Activated CD8-positive, alpha-beta memory T cell treated with anti-CD3 and anti-CD28 coated beads for 1 hour (primary cell): ENCODE measurements at places on chromosomes 13 and 19.

DNA sequence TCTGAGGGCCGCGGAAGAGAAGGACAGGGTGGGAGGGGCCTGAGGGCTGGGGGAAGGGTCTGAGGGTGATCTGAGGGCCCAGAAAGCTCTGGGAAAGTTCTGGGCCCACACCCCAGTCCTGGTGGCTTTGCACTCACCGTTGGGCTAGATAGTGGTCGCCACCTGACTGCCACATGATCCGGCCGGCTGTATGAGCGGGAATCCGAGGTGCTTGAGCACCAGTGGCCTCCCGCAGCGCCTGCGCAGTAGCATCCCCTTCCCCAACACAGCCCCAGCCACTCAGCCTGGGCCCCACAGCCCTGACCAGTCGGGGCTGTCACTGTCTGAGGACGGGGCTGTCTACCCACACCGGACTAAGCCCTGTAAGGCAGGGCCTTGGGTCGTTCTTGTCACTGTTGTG is 15.0 kb downstream of the PRODH2 start:
- no peak for DNase-seq

- DNase-seq, result no peak
Measured at GRCh38 chr19:401866-402511, 7.0 kb downstream of the C2CD4C start.

DNA sequence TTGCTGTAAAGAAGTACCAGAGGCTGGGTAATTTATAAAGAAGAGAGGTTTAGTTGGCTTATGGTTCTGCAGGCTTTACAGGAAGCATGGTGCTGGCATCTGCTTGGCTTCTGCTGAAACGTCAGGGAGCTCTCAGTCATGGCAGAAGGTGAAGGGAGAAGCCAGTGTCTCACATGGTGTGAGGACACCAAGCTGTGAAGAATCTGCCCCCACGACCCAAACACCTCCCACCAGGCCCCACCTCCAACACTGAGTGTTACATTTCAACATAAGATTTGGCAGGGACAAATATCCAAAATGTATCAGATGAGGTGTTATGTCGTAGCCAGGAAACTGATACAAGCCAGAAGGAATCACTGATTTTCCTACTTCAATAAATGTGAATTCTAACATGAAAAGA is 136.5 kb downstream of the CYSLTR2 start:
- DNase-seq, result no peak

GRCh38 chr13:32639502-32640105 is 53.4 kb downstream of the PDS5B start:
- DNase-seq, result peak; percentile 17

DNA sequence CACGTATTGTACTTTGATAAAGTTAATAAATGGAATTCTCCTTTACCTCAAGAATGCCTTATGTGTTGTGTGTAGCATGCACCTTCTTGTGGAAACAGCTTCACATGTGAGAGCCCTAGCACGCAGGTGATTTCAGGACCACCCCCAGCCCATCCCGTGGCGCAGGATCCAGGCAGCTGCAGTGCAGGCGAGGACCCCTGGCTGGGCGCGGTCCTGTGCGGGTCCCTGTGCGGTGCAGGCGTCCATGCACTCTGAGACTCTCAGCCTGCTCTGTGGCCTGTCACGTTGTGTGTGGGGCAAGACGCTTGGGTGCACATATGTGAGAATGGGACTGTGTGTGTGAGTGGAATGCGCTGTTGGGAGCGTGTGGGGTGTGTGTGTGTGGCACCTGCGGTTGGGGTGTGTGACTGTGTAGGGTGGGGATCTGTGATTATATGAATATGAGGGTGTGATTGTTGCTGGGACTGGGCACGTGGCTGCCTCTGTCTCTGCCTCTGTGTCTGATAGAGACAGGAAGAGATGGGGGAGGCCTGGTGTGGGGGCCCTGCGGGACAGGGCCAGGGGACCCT is 30.8 kb downstream of the WTIP start:
- DNase-seq, result no peak

DNA sequence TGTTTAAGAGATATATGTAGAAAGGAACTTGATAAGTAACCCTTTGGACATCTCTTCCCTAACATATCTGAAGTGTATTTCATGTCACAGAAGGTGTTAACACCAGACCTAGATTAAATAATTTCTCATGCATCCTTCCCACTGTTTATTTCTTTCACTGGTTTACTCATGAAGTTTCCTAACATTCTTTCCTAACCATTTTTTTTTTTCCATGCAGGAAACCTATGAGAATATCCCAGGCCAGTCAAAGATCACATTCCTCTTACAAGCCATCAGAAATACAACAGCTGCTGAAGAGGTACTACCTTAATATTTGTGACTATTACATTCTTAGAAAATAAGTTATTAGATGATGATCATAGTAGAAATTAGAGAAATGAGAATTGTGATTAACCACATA is 28.8 kb downstream of the IPO5 start:
- DNase-seq, result no peak

- no peak for DNase-seq
Measured at GRCh38 chr13:60118696-60119400, 44.9 kb downstream of the DIAPH3 start.

GRCh38 chr13:85896516-85897450 is 97.6 kb upstream of the SLITRK6 start:
- DNase-seq, result no peak

GRCh38 chr19:45253396-45254027 is 2.4 kb downstream of the MARK4 start:
- no peak for DNase-seq

DNA sequence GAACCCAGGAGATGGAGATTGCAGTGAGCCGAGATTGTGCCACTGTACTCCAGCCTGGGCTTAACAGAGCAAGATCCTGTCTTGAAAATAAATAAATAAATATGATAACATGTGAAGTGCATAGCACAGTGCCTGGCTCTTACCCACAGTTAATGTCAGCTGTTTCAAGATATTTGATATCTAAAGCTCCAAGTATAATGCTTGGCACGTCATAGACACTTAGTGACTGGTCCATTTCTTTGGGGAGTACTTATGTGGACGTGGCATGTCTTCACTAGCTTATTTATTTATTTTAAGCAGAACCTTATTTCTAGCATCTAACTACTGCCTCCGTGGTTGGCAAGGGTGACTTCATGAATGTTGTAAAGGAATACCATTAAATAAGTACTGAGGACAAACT is 18.8 kb downstream of the GARRE1 start:
- no peak for DNase-seq

DNA sequence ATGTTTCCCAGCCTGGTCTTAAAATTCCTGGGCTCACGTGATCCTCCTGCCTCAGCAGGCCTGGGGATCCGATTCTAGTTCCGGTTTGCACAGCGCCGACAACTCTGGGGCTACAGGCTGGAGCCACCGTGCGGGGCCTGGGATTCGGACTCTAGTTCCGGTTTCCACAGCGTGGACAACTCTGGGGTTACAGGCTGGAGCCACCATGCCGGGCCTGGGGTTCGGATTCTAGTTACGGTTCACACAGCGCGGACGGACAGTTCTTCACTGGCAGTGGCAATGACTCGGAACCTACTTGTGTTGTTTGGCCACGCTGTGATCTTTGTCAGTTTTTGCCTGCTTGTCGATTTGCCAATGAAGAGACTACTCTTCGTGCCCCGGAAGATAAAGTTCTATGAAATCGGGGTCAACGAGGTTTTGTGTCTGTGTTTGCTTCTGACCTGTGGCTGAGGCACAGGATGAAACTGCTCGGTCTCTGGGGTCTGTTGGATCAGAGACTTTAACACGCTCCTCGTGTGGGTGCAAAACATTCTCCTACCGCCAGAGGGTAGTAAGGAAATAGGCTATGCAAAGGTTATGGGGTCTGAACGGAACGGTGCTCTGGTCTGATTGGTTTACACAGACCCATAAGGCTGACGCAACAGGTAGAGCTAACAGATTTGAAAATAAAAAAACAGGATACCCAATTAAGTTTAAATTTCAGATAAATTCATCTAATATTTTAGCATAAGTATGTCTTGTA is 12.1 kb upstream of the ZSCAN1 start:
- DNase-seq, result peak; percentile 11

DNA sequence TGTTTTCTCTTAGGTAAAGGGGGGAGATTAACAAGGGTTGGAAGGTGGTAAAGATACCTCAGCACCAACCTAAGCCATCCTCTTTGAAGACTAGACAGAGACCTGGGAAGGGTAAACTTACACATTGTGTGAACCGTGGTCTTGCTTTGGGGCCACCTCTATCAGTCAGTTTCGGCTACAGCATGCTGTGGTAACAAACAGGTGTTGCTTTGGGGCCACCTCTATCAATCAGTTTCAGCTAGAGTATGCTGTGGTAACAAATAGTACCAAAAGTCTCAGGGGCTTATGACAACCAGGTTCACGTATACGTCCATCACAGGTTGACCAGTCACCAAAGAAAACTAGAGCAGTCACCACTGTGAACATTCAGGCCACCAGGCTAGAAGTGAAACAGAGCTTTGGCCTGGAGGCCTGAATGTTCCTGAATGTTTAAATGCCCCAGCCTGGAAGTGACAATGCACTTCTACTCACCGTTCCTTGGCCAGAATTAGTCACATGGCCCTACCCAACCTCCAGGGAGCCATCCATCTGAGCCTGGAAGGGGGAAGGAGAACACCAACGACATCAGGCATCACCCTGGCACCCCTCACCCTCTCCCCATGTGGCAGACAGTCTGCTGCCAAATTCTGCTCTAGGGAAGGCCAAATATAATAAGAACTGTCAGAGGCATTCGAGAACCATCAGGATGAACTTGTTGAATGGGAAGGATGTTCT is 3.8 kb downstream of the FXYD7 start:
- DNase-seq, result no peak

- no peak for DNase-seq
Measured at GRCh38 chr13:32726374-32727037, 140.3 kb downstream of the PDS5B start.

DNA sequence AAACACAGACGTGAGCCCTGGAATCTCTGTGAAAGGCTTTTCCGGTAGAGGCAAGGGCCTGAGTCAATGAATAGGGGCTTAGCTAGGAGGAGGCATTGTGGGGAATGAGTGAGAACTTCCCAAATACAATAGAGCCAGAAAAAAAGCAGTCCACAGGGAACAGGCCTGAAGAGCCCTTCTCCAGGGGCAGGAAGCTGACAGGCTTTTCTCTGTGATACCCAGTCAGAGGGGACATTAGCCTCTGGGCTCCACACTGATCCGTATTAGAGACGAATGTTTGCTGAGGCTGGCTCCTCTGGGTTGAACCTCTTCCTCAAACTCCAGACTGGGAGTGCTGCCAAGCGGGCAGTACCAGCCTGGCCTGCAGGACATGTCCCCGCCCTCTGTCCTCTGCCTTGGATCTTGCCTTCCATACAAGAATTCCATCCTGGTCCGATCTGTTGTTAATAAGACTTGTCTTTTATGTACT is 2.3 kb downstream of the DHRS12 start:
- DNase-seq, result no peak

- no peak for DNase-seq
Measured at GRCh38 chr19:54030895-54031586, 32.7 kb downstream of the VSTM1 start.

GRCh38 chr19:6273701-6274601 is 5.8 kb downstream of the MLLT1 start:
- no peak for DNase-seq

DNA sequence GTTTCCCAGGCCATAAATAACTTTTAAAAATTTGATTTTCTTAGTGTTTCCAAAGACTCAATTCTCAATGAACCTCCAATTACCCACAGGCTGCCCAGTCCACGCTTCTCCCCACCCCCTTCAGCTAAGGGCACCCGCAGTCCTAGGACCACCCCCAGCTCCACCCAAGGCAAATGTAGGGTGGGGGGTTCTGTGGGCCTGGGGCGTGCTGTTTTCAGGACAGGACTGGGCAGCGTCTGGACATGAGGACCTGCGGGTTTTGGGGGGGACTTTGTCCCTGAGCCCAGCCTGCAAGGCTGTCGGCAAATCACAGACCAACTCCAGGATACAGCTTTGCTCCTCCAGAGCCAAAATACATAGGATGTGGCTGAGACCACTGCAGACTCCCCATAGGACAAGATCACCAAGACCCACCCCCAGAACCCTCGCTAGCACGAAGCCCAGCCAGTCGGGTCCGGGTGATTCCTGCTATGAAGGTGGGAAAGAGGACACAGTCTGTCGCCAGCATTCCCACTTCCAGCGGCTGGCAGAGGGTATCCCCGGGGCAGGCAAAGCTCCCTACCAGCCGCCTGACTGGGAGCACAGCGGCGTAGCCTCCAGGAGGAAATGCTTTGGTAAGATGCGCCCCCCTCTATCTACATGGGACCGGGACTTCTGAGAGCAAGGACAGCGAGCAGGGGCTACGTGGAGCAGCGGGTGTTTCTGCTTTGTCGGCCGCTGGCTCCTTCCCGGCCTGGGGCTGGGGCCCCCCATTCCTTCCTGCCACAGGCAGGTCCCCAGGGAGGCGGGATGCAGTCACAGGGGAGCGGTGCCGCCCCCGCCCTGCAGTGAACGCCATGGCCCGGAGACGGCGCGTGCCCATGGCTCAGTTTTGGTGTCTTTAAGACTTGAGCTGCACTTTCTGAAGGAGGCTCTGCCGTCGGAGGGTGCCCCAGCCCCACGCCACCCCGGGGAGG is 1.6 kb upstream of the TIMM13 start:
- DNase-seq, result no peak

DNA sequence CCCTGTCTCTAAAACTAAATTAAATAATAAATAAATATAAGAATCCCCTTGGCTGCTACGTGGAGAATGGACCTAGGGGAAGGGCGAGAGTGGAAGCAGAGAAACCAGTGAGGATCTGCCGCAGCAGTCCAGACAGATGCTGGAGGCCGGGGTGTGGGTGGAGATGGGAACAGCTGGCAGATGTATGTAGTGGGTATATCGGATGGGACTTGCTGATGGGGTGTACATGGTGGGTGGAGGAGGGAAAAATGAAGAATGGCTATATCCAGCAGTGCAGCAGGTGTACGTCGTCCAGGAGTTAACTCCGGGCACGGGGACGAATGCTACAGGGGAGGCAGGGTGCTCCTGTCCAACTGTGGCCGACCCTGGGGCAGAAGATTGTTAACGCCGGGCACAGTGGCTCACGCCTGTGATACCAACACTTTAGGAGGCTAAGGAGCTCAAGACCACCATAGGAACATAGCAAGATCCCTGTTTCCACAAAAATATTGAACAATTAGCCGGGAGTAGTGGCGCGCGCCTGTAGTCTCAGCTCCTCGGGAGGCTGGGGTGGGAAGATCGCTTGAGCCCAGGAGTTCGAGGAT is 654 bp downstream of the CEP89 start:
- DNase-seq, result no peak

- DNase-seq, result no peak
Measured at GRCh38 chr13:76638882-76639281, 247.3 kb downstream of the KCTD12 start.

DNA sequence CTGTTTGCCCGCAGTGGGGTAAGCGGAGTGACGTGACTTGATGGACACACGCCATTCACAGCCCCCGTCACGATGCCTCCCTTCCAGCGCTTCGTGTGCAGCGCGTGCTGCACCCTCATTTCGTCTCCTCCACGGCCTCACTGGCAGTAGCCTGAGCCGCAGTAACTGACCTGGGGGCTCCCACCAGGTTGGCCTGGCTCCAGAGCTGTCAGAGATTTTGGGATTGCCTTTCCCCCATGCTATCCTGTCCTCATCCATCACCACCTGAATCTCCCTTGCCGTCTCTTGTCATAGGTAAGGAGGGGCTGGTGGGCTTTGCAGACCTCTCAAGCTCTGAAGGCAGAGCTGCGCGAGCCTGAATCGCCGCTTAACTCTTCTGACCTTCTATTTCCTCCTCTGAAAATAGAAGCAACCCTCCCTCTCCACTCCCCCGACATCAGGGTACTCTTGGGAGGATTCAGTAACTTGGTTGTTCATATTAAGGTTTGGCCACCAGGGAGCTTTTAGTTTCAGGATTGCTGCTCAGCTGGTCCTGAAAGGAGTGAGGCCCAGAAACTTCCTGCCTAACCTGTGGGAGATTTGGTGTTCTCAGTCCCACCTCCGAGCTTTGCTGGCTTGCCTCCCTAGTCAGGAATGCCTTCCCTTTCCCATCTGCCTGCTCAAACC is 27.9 kb downstream of the SIGLEC5 start:
- DNase-seq, result no peak
